ENCODE measurements at places on chromosomes 1 and 21.

GRCh38 chr21:38804030-38804788 lies 1.5 kb upstream of the ETS2 start:
- no peak for DNase-seq

DNA sequence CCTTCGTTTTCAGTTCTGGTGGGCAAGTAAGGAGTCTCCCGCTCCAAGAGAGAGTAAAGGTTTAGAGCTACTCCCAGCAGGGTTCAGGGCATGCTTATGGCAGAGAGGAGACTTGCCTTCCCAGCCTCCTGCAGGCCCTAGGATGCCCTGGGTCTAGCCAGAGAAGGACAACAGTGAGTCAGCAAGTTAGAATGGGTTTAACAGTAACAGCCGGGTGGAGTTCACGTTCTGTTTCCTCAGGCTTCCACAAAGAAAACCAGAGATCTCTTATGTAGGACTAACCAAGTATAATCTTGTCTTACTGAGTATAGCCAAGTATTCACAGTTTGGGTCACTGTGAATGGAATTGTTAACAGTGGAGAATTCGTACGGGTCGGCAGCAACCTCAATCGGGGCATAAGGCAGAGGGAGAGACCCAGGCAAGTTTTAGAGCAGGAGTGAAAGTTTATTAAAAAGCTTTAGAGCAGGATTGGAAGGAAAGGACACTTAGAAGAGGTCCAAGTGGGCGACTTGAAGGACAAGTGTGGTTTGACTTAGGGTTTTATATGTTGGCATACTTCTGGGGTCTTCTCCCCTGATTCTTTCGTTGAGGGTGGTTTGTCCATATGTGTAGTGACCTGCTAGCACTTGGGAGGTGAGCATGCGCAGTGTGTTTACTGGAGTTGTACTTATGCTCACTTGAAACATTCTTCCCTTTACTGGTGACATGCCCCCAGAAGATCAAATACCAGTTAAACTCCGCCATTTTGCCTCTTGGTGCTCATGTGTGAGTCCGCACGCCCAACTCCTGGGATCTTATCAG lies 4.5 kb downstream of the OVAAL start:
- DNase-seq: peak; percentile 71

GRCh38 chr1:54742282-54742681 lies 22.0 kb downstream of the PARS2 start:
- peak; percentile 33 for DNase-seq

DNA sequence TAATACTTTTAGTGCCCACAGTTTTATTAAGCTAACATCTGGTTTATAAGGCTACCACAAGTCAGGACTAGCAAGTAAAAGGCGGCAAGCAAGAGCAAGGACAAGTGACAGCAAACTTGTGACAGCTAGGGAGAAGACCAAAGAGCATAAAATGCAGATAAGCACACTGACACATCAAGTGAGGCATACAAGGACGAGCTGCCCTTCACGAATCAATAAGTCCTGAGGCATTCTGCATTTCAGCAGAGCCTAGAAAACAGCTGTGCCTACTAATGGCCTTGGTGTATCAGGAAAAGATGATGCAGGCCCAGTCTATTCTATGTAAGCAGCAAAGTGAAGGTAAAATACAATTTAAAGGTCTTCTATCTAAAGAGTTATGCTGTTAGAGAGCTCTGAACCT lies 74.8 kb downstream of the KRTAP19-8 start:
- no peak for DNase-seq

DNA sequence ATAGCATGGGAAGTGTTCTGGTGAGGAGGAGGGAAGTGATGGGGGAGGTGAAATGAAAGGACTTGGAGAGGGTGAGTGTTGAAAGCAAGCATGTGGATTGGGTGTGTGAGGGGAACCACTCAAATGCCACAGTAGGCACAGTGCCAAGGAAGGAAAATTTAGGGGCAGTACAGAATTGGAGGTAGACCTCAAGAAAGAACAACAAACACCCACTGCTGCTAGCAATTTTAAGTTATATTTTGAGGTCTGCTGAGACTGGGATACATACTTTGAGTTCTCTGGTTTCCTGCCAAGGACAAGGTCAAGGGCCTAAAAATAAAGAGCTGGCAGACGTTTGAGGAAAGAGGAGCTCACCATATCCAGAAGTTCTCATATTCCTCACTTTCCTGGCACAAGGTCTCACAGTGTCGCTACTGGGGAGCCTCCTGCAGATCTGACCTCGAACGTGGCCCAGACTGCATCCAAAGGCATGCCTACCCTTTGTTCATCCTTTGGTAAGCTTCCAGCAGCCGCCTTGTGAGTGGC lies 104.0 kb downstream of the BRINP2 start:
- peak; percentile 13 for DNase-seq

GRCh38 chr1:26913754-26914619 lies at the start of gene NR0B2:
TSS of gene NR0B2 (minus strand) at chr1:26913975. CDS start at chr1:26913940, 35 bp downstream.
- DNase-seq: no peak

GRCh38 chr1:188670837-188671236 lies 1806.8 kb downstream of the BRINP3 start:
- DNase-seq: no peak

DNA sequence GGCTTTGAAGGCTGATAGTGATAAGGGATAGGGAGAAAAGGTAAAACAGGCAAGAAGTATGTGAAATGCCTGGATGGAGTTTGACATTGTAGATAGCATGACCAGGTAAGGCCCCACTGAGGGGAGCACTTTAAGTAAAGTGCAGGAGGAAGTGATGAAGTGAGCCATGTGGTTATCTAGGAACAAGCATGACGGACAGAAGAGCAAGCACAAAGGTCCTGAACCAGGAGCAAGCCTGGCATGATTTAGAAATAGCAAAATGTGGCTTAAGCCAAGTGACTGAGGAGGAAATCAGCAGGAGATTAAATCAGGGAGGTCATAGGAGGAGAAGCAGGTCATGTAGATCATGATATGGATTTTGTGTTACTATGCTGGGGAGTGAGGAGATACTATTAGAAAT lies 129.2 kb downstream of the GLUL start:
- no peak for DNase-seq

GRCh38 chr1:53316766-53317581 lies 10.9 kb downstream of the LRP8 start:
- no peak for DNase-seq

DNA sequence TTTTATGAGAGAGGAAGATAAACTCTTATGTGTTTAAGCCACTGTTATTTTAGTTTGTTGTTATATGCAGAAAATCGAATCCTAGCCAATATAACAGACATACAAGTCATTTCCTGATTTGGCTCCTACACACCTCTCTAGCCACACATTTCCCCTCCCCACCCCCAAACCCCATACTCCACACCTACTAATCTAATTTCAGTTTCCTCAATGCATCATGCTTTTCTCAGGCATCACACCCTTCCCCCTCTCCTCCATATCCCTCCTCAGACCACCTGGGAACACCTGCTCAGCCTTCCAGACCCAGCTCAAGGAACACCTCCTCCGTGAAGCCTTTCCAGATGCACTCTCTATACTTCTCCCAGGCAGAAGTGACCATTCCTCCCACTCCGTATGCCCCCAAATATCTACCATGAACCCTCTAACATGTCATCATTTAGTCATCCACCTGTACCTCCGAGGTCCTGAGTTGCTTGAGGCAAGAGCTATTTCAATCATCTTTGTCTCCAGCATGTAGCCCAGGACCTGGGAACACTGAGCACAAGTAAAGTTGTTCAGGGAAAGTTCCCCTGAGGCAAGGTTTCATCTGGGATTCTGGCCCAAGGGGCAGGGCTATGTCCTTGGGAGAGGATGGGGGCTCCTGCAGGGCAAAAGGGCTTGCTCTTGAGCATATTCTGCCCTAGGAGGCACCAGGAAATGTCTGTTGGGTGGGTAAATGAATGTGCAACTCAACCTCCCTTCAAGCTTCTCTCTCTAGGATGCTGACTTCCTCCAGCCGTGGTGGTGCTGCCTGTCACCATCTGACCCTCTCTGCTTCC lies 126.8 kb downstream of the HIVEP3 start:
- DNase-seq: no peak

- no peak for DNase-seq
Measured at GRCh38 chr1:205344066-205344928, 12.4 kb downstream of the KLHDC8A start.

- DNase-seq: no peak
Measured at GRCh38 chr1:48115835-48116234, 106.7 kb upstream of the SLC5A9 start.

DNA sequence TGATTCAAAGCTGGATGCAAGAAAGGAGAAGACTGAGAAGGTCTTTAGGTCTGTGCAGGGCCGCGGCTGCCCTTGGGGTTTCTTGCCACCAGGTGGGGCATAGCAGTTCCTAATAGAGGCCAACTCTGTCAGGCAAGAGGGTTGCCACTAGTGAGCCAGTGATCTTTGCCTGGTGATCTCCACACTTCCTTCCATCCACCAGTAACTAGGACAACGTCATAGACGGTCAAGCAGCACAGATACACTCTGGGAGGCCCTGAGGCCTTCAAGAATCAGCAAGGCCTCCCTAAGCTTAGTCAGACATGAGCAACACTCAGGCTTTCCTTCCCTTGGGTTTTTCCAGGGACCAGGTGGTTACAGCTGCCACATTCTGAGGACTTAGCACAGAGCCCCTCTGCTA lies 32.9 kb upstream of the ATP2B4 start:
- DNase-seq: no peak

GRCh38 chr1:173181791-173182190 lies 25.3 kb downstream of the TNFSF4 start:
- no peak for DNase-seq

DNA sequence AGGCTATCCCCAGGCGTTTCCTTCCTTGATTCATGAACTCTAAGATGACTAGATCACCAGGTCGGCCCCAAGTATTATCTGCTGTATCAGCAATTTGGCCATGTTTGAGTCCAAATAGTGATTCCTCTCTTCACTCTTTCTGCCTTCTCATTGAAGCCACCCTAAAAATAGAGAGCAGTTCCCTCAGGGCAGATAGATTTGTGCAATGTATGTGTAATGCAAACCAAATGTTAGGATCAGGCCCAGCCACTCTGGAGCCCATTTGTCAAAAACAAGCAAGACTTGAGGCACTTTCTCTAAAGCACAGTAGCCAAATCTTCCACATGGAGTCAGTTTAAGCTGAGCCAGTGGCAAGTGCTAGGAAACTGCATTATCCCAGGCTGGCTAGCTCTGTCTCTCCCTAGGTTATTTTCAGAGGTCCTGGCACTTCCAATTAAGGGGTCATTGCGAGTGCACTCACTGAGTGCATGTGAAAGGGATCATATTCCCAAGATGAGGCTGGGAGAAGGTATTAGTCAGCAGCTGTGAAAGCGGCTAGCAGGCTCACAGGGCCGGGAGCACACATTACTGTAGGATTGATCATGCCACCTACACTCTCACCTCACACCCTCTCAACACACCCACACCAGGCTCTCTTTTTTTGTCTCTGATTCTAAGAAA lies 97.9 kb upstream of the RAB3GAP2 start:
- peak; percentile 24 for DNase-seq

DNA sequence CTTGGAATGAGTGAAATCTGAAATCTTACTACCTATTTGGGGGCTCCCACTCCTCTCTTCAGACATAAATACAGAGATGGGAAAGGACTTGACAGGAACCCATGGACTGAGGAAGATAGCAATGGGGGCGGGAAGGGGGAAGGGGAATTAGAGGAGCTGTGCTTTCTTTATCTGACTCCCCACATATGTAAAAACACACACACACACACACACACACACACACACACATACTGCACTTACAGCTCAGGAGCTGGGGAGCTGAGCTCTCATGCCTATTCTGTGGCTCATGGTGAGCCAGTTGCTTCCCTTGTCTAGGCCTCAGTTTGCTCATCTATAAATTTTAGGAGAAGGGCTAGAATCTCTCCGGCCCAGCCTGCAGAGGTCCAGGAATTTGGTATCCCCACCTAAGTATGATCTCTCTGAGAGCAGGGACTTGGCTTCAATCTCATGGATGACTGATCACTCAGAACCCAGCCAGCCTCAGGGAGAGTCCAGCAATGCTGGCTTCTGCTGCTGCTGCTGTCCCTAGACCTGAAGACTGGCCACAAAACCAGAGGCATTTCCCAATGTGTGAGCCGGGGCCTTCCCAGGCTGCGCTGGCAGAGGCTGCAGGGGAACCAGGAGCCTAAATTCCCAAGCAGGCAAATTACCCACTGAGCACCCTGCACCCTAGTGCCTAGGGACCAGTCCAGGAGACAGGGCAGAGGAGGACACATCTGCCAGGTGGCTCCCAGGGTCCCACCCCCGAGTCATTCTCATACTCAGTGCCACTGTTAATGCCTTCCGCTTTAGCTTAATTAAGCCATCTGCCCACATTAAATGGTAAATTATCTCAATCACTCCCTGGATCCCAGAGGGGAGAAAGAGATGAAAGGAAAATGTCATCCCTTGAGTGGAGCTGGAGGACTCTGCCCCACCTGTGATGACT lies 57.5 kb upstream of the RBM15 start:
- no peak for DNase-seq

DNA sequence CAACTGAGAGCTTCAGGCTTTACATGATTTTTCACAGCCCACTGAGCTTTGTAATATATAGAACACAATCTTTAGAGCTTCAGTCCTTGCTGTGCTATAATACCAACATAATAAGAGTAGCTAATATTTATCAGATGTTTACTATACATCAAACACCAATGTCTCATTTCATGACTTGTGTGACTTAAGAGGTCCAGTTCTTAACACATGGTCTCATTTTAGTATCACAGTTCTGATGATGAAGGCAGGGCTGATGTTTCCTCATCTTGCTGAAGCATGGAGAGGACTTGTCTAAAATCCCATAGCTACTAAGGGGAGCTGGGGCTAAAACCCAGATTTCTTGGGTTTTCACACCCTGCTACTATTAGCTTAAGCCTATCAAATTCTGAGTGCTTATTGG lies 5.5 kb downstream of the MTR start:
- DNase-seq: no peak

- DNase-seq: no peak
Measured at GRCh38 chr1:164757625-164758024, 198.6 kb downstream of the PBX1 start.

DNA sequence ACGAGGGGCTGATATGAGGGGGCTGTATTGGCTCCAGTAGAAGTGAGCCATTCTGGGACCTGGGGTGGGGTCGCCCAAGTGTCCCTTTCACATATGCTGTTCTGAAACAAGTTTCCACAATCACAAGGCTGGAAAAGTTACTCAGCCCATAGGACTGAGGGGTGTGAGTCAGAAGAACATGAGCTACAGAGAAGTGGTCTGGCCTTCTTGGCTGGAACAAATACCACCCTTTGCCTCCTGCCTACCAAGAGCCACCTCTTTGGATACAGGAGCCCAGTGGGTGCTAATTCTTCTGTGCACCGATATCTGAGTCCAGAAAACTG lies 42.4 kb downstream of the MEF2D start:
- peak; percentile 55 for DNase-seq

Measured in AG08396 (cell line).